MV-4-11 (cell line): ENCODE measurements at places on chromosomes 7 and 10.
A peak's percentile ranks its signal among the peaks of the same experiment; 100 is the strongest.

DNA sequence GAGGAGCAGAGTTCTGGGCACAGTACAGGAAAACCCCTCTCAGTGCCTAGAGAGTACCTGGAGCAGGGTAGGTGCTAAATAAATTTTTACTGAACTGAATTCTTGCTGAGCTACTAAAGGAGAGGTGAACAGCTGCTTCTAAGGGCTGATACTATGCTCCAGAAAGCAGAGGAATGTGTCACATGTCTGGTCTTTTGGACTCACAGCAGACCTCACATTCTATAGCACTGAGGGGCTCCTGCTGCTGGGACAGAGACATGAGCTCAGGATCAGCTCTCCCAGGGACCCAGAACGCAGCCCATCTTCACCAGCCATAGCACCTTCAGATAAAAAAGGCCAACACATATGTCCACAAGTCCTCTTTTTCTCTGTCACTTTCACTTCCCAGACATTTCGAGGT, 133.0 kb upstream of the KLF14 start:
- no peak for DNase-seq

- DNase-seq, result no peak
Observed at GRCh38 chr7:110347081-110347480, 743.8 kb upstream of the LRRN3 start.

GRCh38 chr7:127391591-127392181, 822 bp downstream of the ZNF800 start:
- DNase-seq, result peak; percentile 33

DNA sequence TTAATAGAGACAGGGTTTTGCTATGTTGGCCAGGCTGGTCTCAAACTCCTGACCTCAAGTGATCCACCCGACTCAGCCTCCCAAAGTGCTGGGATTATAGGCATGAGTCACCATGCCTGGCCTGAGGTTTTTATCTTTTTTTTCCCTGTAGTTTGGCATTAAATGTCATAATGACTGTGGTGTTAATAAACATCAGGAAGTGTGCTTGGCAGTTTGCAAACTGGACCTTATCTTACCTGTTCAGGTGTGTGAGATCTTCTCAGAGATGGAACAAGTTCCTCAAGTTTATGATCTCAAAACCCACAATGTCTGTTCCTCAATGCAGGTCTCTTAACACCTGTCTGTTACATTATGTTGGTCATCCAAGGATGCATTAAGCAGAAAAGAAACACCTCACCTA, 80.0 kb downstream of the ARID5B start:
- peak; percentile 4 for DNase-seq

DNA sequence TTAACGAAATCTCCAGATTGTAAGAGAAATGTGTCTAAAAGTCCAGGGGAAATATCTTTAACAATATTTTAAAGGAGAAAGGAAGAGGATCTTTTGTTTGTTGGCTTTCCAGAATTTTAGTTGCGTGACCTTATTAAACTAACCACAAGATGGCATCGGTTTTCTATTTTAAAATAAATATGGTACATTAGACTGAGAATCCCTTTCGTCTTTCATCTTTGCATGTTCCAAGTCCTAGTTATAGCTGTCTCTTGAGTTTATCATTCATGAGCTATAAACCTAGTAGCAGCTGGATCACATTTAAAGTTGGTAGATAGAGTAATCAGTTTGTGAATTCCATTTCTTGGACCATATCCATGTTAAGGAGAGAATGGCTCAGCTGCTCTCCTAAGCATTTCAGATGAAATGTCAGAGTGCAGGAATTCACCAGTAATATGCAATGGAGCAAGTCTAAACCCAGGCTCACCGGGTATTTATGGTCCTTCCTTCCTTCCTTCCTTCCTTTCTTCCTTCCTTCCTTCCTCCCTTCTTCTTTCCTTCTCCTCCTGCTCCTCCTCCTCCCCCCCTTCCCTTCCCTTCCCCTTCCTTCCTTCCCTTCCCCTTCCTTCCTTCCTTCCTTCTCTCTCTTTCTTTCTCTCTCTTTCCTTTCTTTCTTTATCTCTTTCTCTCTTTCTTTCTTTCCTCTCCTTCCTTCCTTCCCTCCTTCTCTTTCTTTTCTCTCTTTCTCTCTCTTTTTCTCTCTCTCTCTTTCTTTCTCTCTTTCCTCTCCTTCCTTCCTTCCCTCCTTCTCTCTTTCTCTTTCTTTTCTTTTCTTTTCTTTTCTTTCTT, 57.8 kb upstream of the RAB18 start:
- peak; percentile 67 for DNase-seq

- DNase-seq, result no peak
Observed at GRCh38 chr10:105356626-105357025, 715.5 kb downstream of the SORCS3 start.

- DNase-seq, result no peak
Observed at GRCh38 chr7:97094284-97094930, 23.1 kb upstream of the SDHAF3 start.

DNA sequence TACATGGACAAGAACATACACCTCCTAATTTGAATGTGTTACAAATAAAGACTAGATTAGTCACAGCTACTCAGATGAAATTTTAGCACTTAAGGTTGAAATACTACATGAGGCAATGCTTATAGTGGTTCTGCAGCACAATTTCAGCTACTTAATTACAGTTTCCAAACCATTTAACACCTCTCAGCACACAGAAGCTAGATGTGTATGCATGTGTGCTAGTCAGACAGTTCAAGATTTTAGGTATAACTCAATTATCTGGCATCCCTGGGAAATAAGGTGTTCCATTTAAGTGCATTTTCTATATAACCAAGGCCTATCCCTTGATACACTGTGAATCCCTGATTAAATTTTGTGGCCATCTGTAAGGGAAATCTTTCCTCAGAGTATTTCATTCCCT, 141.8 kb downstream of the CHCHD3 start:
- DNase-seq, result no peak

DNA sequence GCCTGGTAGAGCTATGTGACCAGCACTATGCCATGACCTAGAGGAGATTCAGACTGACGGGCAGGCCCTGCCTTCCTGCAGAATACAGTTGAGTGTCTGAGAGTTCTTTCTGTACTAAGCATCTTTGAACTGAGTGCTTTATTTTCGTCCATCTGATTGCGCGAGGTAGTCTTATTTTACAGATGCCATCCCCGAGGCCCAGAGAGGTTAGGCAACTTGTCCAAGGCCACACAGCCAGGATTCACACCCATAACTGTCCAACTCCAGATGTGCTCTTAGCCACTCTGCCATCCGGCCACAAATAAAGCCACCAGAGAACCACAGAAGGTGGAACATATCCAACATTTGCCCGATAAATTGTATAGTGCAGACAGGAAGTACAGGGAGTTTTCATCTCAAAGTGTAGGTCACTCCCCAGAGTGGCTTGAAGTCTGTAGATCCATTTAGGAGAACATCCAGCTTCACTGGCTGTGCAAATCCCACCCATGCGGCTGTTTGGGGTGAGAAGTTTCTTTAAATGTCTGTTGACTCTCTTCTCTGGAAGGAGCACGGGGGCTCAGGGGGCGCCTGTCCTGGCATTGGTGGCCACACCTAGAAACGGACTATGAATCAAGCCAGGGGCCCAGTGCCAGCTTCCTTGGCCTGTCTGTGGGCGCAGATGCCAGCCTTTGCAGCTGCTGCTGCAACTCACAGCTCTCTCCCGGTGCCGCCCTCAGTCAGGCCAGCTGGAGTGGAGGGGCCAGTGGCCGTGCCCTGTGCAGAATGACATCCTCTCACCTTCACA, 11.1 kb downstream of the CHST3 start:
- DNase-seq, result no peak

DNA sequence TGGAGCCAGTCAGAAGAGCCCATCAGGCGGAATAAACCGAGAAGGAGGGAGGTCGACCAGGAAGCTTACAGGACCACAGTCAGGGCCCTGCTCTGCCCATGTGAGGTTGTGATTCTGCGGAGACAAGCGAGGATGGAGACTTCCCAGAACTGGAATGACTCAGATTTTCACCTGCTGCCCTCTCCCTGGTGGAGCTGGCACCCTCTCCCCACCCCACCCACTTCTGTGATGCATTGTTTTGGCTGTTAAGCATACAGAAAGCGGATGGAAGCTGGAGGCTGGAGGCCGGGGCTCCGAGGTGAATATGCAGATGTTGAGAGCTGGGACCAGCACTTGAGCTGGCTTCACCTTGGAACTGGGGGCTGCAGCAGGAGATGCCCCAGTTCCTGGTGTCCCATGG, 57.4 kb downstream of the NPTX2 start:
- no peak for DNase-seq

DNA sequence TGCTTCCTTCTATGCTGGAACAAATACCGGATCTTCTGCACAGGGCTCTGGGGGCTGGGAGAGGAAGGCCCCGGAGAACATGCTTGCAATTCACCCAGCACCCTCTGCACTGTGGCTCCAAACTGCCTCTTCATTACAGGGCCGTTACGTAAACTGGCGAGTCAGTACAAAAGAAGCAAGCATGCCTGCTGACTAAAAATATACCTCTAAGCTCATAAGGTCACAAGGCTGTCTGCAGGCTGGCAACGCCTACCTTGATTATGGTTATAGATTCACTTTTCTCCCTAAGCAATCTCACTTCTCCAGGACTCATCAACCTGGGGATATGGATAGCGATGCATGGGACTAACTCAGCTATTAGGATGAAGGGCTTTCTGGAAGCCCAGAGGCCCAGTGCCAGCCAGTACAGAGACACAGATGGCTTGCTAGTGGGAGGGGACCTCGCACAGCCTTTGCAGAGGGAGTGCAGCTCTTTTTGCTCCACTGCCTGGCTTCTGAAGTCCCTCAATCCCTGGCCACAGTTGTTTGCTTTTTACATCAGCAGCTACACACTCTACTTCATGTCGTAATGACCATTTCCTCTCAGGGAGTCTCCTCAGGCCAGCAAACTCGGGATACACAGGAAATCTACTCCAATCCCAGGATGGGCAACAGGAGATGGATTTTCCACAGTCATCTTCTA, 96.1 kb downstream of the SH3PXD2A start:
- DNase-seq, result peak; percentile 92

DNA sequence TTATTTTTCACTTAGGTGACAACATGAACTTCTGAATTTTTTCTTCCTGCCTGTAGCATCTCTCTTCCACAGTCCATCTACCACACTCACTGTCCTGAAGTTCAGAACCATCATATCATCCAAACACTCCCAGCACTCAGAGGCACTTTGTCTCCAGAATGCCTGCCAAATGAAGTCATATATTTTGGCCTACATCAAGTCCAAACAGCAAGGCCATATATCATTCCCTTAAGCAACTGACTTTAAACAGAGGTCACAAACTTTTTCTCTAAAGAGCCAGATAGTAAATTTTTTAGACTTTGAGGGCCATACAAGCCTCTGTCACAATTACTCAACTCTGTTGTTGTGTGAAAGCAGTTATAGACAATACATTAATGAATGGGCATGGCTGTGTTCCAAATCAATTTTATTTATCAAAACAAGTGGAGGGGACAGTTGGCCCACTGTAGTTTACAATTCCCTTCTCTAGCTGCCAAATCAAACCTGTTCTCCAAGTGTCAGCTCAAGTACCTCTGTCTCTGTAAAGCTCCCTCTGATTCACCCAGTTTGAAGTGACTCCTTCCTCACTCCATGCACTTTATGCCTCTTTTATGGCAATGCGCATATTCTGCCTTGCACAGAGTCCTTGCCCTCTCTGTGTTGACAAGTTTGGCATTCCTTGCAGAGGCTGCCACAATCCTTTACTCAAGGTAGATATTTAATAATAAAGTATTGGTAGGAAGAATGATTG, 305.7 kb downstream of the FZD1 start:
- no peak for DNase-seq

GRCh38 chr7:94253686-94254085, 141.0 kb upstream of the COL1A2 start:
- no peak for DNase-seq
